CD4-positive, alpha-beta T cell treated with Interleukin-15 for 1 hour (primary cell): ENCODE measurements at places on chromosomes 5 and 9.

- DNase-seq = no peak
Measured at GRCh38 chr5:170292179-170293104, 5.1 kb downstream of the LCP2 start.

GRCh38 chr9:127546125-127546832 lies 65.8 kb upstream of the STXBP1 start:
- DNase-seq = no peak

DNA sequence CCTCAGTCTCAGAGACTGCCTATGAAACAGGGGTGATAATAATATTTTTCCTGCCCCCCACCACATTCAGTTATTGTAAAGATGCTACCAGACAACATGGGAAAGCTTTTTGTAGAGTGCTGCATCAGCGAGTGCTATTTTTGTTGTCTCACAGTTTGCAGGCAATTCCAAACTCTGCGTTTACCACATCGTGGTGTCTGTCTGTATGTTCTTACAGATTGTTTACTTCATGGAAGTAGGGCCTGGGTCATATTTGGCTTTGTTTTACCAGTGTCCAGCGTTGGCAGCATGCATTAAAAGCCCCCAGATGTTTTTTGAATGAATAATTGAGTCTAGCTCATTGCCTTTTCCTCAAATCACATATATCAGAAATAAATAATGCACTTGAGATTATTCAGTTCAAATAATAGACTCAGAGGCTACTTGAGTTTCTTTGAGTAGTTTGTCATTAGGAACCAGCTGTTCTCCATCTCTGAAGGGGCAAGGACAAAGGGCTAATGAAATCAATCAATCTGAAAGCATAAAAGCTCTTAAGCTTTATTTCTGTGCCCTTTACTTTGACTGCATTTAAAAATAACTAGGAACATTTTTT lies 243.7 kb downstream of the CWC27 start:
- DNase-seq = no peak

DNA sequence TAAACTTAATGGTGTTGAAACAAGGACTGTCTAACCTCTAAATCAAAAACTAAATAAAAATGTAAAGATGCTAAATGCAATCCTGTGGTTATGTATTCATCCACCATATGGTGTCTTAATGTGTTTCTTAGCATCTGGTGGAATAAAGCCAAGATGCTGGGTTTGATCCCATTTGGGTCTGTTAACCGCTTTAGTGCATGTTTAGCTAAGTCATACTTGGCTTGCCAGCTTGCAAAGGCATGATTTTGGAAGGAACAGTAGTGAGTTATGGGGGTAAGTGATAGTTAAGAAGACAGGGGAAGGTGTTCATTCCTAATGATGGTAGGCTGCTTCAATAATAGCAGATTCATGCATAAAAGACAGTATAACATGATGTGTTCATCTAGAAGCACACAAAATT lies 139.0 kb upstream of the SLC27A6 start:
- DNase-seq = no peak

DNA sequence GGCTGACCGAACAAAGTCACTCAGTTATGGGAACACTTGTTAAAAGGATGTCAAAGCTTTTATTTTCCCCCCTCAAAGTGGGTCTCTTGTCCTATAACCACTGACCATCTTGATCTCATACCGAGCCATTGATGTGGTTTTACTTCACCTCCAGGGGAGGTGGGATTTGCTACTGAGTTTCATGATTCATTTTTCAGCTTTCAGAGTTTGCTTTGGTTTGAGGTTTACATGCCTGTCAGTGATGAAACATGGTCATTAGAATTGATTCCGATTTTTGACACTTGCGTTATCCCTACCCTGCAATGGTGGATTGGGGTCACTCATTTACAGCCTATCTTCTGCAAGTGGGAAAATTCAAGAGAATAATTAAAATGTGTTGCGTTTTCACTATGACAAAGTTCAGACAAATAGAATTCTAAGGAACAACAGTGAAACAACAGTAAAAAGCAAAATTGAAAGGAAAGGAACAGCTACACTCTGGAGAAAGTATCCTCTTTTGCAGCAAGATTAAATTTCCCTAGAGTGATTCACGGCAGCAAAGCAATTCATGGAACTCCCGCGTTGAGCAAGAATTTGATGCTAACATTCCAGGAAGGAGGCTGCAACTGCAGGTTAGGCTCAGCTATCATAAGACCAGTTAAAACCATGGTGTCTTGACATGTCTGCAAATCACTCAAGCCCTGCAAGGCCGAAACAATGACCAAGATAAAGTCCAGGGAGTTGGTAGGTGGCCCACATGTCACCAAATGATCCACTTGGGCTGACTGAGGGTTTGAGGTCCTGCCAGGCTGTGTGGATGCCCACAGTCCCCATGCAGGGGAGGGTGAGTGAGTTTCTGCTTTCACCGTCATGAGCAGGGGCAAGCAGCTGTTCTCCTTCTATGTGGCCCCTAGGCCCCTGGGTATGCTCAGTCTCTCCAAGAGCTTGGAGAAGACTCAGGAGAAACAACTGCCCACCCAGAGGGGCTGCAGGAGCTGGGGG lies 9.4 kb downstream of the GADD45G start:
- no peak for DNase-seq

- DNase-seq = no peak
Measured at GRCh38 chr5:168826246-168826725, 247.1 kb upstream of the PANK3 start.

- no peak for DNase-seq
Measured at GRCh38 chr5:116681334-116682013, 106.9 kb upstream of the SEMA6A start.

DNA sequence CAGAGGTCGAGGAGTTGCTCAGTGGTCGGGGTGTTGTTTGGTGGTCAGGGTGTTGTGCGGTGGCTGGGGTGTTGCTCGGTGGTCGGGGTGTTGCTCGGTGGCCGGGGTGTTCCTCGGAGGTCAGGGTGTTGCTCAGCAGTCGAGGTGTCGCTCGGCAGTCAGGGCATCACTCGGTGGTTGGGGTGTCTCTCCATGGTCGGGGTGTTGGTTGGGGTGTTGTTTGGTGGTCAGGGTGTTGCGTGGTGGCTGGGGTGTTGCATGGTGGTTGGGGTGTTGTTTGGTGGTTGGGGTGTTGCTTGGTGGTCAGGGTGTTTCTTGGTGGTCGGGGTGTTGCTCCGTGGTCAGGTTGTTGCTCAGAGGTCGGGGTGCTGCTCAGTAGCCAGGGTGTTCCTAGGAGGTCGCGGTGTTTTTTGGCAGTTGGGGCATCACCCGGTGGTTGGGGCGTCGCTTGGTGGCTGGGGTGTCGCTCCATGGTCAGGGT lies 11.0 kb upstream of the GPSM1 start:
- peak; percentile 69 for DNase-seq

DNA sequence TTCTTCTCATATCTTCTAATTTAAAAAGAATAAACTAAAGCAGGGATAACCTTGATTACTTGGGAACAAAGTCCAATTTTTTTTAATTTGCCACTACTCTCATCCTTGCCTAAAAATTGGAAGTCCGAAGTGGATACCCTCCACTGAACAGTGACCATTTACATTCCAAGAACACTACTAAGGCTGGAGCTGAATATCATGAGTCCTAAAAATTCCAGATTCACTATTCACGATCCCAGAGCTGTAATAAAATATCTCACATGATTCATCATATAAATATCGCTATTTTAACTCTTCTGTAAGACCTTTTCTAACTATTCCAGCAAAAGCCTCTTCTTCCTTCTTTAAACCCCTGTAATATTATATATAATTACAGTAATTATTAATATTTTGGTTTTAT lies 57.4 kb downstream of the ATPSCKMT start:
- no peak for DNase-seq

DNA sequence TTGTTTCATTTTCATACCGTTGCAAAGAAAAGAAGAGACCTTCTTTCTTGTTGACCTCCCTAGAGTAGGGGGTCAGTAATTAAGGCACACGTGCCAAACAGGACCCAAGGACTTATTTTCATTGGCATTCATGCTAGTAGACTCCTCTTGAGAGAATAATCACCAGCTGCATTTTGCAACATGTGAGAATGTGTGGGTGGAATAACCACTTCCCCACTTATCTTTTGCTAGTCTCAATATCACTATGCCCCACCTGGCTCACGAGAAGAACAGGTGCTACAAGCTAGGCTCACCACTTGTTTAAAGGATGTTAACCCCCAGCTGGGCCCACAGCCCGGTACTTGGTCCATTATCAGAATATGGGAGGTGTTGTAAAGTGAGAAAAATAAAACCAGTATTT lies 460.7 kb upstream of the MEF2C start:
- peak; percentile 41 for DNase-seq

DNA sequence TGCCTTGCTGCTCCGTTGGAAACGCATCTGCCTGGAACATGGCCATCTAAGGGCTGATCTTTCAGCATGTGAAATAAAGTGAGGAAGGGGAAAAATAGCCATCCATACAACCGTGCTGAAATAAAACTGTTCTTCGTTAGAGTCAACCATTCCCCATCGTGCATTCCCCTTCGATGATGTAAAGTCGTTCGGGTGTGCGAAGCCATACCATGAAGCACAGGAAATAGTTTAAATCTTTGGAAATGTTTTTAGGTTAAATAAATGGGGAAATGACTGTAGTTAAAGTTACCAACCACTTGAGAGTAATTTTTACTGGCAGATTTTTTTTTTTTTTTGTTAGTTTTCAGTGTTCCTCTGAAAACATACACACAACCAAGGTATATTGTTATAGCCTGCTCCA lies 302.5 kb downstream of the SH3GL2 start:
- no peak for DNase-seq

DNA sequence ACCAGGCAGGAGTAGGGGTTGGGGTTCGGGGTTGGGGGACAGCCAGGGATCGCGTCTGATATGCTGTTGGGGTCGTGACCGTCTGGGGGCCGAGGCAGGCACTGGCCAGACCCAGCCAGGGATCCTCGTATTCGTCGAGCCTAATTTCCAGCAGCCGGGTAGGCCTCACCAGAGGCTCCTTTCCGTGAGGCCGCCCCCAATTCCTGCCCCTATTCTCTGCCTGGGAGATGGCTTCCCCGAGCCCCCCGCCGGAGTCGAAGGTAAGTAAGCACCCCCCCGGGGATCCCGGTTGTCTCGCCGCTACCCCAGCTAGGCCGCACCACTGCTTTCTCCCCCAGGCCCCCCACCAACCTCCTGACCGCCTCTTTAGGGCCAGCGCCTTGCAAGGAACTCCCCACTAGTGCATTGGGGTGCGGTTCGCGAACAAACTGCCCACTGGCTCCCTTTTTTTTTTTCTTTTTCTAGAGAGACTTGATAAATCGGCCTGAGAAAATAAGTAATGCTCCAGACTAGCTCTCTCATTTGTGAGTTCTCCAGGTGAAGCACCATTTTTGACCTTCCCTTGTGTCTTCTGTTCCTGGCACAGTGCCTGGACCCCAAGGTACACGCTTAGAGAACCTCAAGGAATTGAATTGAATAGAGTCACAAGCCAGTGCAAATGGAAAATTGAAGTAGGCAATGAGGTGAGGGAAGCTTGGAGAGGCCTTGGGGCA lies 435 bp downstream of the ZNF189 start:
- DNase-seq = no peak

GRCh38 chr5:19179571-19179970 lies 808.4 kb downstream of the CDH18 start:
- no peak for DNase-seq

DNA sequence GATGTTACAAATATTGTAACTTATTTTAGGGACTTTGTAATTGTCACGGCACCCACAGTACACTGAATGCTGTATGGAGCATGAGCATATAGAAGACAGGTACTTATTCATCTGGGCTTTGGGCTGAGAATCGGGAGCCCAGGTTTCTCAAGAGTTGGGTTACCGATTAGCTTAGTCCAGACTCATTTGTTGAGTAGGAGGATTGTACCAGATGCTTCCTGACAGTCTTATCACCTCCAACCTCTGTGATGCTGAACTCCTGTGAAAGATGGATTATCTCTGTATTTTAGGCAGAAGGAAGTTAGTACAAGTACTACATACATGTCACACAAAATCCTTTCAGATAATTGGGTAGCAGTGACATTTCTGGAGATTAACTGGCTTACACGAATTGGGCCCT lies 79.2 kb downstream of the SV2C start:
- DNase-seq = no peak

DNA sequence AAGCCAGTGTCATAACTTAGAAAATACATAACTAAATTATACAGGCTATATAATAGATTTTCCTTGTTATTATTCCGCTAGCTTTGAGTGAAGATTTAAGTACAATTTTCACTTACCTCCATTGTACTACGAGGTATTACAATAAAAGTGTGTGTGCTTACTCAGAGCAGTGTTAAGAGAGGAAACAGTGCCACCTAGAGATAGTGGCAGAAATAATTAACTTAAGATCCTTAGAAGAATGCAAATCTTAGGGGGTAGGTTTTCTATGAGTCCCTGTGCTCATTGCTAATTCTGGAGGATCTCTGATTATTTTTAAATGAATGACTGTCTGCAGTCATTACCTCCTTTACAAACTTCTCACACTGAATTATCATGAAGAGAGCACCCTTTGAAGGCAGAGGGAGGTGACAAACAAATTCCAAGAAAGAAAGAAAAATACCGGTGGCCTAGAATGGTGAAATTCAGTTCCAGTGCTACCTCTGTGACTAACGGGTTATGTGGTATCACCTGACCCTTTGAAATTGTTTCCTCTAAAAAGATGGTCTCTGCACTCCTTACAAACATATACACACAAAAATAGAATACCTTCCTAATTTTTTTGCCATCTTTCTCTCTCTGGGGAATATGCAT lies 379.8 kb downstream of the TRIM36 start:
- DNase-seq = no peak

DNA sequence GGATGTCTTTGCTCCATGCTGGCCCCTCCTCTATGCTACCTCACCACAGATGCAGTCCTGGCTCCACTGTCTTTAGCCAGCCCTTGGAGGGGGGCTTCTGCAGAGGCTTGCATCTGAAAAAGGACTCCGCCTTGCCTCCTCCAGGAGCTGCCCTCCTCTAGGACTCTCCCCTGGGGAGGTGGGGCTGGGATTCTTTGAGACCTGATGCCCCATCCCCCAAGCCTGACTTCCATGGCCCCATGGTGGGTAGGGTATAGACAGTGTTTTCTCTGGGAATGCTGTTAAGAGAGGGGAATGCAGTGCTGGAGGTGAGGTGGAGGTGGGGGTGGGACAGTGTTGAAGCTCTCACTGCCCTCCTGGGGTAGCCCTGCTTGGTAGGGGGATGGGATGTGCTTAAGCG lies 14.3 kb downstream of the JADE2 start:
- no peak for DNase-seq

- DNase-seq = peak; percentile 69
Measured at GRCh38 chr5:759111-759751, 25.3 kb downstream of the ZDHHC11B start.

DNA sequence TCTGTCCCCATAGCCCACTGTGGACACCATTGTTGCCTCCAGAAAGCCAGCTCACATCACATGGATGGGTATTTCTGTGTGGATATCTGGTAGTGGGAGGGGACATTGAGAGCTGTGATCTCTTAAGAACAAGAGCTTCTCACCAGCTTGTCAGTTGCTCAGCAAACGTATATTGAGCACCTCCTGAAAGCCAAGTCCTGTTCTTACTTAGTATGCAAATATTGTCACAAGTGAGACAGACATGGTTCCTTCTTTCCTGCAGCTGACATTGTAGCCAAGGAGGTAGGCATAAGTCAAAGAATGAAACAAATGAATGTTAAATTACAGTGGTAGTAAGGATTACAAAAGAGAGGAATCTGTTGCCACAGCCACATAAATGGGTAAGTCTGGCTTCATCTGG lies 3.8 kb downstream of the TCOF1 start:
- no peak for DNase-seq
